ENCODE measurements at places on chromosomes 12 and 14.
A peak's percentile ranks its signal among the peaks of the same experiment; 100 is the strongest.

GRCh38 chr14:101445278-101445677 is 116.0 kb upstream of the DIO3 start:
- no peak for DNase-seq

DNA sequence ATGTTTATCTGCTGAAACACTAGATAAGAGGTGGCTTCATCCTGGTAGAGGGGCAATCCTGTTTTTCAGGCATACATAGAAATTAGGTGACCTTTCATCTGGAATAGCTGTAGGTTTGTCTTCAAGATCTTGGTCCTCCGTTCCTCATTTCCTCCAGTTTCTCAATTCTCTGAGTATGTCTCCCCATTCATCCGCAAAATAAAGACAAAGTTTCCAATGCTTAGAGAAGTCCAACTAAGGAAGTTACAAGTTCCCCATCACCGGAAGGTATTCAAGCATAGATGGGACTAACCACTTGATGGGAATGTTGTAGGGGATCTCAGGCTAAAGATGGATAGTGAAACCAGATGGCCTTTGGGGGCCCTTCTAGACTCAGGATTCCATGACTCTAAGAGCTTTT is 34.3 kb downstream of the ERG28 start:
- DNase-seq = no peak

DNA sequence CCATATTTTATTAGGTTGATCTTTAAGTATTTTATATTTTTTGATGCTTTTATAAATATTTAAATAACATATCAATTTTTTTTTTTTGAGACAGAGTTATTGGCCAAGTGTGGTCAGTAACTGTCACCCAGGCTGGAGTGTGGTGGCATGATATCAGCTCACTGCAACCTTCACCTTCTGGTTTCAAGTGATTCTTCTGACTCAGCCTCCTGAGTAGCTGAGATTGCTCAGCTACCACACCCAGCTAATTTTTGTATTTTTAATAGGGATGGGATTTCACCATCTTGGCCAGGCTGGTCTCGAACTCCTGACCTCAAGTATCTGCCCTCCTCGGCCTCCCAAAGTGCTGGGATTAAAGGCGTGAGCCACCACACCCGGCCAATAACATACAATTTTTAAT is 71.1 kb downstream of the FUT8 start:
- DNase-seq = peak; percentile 46

- no peak for DNase-seq
Observed at GRCh38 chr12:109740694-109741245, 27.1 kb downstream of the FAM222A start.

DNA sequence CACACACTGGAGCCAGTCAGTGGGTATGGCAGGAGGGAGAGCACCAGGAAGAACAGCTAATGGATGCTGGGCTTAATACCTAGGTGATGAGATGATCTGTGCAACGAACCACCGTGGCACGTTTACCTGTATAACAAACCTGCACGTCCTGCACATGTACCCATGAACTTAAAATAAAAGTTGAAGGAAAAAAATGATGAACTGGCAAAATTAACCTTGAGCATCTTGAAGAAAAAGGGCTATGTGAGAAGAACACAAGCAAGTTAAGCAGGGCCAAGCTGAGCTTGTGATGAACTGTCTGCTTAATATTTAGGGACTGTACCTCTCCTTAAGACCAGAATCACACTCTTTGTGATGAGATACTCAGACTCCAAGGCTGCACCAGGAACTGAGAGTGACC is 70.0 kb downstream of the TTC6 start:
- DNase-seq = no peak

DNA sequence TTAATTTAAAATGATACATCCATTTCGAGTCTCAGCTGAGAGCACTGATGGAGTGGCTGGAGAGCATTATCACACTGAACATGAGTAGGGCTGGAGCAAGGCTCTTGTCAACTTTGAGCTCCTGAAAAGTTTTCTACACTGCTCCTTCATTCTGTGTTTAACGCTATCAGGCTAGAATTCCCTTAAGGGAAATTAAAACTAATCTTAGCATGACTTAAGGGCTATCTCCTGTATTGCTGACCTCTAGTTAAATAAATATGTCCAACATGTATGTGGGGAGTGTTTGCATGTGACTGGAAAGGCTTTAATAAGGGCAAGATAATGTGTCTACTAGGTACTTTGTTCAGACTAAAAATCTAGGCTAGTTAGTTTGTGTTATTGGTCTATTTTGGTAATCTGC is 116.7 kb upstream of the CAND1 start:
- DNase-seq = no peak

DNA sequence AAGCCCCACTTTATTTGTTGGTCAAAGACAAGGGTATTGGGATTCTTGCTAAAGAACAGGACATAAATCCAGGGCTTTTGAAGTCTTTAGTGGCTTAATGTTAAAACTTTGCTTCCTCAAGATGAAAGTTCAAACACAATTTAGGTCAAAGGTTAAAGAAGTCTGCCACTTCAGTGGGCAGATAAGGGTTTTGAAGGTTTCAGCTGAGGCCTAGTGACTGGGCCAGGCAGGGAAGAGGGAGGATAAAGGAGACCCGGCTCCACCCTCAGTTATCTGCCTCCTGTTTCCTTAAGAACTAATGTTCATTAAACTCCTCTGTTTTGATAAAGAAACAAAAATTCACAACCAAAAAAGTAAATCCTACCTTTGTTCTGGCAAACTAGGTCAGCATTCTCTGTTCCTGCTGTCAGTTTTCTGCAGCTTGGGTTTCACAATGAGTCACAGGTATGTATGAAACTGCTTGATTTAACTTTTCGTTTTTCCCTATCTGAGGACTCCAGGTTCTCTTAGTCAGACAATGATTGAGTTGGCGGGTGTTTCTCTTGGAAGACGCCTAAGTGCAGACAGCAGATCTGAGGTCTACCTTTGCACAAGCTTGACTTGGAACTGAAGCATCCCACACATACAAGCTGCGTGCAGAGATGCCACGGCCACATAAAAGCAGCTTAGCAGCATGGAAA is 208.3 kb downstream of the EXOC5 start:
- DNase-seq = peak; percentile 79

- peak; percentile 85 for DNase-seq
Observed at GRCh38 chr12:56151672-56152131, 685 bp upstream of the MYL6B start.

DNA sequence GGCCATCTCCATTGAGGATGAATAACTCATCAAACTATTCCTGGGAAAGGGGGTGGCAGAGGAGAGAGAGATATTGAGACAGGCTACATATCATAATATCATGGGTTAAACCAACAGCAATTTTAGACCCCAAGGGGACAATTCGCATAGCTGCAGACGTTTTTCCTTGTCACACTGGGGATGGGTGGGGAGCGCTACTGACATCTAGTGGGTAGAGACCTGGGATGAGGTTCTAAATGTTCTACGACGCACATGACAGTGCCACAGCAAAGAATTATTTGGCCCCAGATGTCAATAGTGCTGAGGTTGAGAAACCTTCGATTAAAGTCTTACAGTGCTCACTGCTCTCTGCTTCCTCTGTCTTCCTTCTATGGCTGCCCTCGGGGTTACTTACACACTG is 425.6 kb downstream of the NRXN3 start:
- peak; percentile 18 for DNase-seq

DNA sequence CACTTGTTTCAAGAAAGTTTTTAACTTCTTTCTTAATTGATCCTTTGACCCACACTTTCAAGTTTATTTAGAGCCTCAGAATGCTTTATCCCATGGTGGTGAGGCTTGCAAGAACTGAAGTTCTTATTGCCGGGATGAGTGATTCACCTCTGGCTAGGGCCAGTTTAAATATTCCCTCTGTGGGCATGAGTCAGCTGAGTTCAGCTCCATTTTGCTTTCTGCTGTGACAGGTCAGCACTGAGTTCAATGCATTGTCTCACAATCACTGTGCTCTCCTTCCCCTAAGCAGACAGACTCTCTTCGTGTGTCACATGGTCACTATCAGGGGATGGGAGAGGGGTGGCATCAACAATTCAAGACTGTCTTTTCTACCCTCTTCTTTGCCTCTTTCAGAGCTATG is 514.6 kb upstream of the FBXO33 start:
- no peak for DNase-seq

- DNase-seq = peak; percentile 37
Observed at GRCh38 chr12:112353393-112353792, 28.8 kb downstream of the HECTD4 start.

GRCh38 chr12:54991161-54991990 is 6.8 kb upstream of the TESPA1 start:
- DNase-seq = peak; percentile 79

DNA sequence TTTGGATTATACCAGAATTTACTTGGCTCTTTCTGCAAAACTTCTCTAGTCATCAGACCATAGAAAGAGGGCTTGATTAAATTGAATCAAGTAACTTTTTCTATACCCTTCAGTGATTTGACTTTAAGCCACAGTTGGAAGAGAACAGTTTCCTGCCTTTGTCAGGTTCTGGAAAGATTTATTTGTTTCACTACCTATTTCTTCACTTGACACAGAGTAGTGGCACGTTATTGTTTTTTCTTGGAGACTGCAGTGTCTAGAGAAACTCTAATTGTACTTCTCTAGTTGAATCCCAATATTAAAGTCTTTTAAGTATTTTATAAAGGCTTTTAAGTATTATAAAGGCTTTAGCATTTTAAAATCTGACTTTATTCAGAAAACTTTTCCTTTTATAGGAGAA is 138.1 kb downstream of the TMEM117 start:
- no peak for DNase-seq

- no peak for DNase-seq
Observed at GRCh38 chr12:110111476-110112334, 12.5 kb upstream of the IFT81 start.

DNA sequence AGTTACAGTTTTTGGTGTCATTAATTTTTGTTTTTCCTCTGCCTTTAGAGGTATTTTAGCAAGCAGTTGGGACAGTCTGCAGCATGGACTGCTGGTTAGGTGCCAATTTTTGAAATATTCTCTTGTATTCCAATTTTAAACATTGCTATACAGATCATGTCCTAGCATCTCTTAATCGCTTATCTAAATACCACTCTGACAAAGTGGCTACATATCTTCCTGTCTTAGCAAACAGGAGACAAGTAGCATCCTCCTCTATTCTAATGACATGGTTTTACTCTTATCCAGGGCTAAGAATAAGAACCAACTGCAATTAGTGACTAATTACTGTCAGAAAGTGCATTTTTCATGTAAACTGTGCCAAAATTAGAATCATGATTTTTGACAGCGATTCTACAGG is 117.8 kb upstream of the ATP2B1 start:
- no peak for DNase-seq

GRCh38 chr14:50816395-50817047 is 14.4 kb downstream of the NIN start:
- no peak for DNase-seq

DNA sequence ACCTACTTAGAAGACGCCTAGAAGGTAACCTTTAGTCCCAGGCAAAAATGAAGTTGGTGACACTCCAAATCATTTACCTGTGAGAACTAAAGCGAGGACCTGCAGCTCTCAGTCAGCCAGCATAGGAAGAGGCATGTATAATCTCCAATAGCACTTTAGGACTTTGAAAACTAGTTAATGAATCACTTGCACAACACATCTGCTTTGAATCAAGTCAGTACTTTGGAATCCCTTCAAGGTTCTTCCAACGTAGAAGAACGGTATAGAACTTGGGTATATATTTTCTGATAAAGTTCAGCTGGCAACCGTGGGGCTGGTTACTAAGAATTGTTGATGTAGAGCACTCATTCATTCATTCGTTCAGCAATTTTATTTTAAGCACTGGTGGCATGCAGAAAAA is 251.9 kb downstream of the TMEM132D start:
- DNase-seq = no peak

DNA sequence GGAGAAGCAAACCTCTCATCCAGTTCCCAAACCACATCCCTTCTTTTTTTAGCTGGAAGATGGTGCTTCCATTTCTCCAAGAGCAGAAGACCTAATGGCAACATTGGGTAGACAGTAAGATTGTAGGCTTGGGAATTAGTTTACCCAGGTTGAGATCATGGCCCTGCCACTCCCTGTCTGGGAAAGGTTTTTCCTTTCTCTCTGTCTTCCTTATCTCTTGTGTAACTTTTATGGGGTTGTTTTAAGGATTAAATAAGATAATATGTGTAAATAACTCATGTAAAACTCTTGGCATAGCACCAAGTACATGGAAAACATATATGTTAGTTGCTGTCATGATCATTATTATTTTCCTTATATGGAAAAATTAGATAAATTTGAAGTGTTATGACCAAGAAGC is 23.2 kb upstream of the PSMA6 start:
- DNase-seq = no peak

Data from GM12865 (cell line).